ENCODE measurements at places on chromosomes 16 and 17. TPM values are rescaled to one million over a fixed set of nuclear protein-coding genes. Genes with fewer than 3 reads are reported as not detected.

DNA sequence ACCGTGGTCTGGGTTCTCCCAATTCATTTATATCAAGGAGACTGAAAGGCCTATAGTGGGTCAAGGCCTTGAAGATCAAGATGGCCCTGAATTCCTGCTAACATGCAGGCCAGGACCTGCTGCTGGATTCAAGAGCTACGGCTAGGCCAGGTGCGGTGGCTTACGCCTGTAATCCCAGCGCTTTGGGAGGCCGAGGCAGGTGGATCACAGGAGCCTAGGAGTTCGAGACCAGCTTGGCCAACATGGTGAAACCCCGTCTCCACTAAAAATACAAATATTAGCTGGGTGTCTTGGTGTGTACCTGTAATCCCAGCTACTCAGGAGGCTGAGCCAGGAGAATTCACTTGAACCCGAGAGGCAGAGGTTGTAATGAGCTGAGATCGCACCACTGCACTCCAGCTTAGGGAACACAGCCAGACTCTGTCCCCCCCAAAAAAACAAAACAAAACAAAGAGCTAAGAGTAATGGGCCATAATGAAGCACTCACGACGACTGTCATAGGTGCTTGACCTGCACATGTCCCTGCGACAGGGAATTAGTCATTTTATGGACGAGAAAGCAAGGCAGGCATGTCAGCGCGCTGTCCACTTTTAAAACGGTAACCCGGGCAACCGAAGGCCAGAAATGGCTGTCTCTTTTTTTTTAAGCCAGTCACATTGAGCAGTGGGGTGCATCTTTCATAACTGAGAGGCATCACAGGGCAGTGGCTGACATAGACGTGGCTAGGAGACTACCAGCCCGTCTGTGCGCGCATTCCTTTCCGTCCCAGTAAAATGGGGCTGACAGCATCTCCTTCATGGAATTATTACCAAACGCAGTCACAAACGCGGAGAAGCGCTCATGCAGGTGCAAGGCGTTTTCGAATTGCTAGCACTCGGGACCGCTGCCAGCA is 1.0 kb upstream of the FBRS start:
- peak overlapping the region; percentile 76 for H3K4me3 ChIP-seq
- H3K27me3 ChIP-seq: no peaks in the 10 kb centered on the region
- peaks cover 48% of the 10 kb centered on the region for H3K36me3 ChIP-seq
- DNase-seq: no peak
- peaks cover 48% of the 10 kb centered on the region for H3K4me1 ChIP-seq

KRT222 gene
- not detected for total RNA-seq

CTRL gene
- total RNA-seq: 5.0 TPM

KRT24 gene
- not detected for total RNA-seq

TSNAXIP1 gene
- total RNA-seq: 0.45 TPM

DNA sequence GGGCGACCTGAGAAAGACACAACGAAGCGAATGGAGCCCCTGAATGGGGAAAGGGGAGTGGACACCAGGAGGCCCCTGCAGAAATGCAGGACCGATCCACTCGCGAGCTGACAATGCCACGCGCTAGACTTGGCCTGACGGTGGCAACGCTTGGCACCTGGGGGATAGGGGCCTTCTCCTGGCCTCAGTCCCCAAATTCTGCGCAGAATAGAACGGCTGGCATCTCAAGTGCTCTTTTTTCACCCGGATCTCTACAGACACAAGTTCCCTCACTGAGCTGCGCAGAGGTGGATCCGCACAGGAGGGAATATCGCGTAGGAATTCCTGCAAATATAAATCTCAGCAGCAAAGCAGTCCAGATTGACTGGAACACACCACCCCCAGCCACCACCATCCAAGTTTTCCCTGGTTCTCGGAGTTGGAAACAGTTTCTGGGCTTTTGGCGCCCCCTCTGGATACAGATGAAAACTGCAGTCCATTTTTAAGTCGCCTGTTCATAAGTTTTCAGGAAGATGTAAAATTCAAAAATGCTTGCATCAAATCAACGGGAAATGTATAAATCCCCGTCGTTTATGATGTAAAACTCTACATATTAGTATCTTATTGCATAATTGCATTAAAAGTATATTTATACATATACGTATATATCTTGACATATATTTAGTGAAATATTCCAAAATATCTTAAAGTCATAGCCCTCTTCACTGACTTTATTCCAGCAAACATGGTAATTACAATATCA is 2.3 kb upstream of the SOX9 start:
- peak overlapping the region; percentile 64 for H3K27ac ChIP-seq
- H3K4me1 ChIP-seq: peaks cover 4% of the 10 kb centered on the region
- no peak overlapping the region for H3K4me3 ChIP-seq
- DNase-seq: no peak

GRCh38 chr17:15261258-15261801 is 3.8 kb downstream of the PMP22 start:
- H3K27me3 ChIP-seq: peaks cover 92% of the 10 kb centered on the region
- H3K27ac ChIP-seq: no peak overlapping the region
- peaks cover 17% of the 10 kb centered on the region for H3K4me1 ChIP-seq
- peak overlapping the region; percentile 66 for H3K4me3 ChIP-seq

FN3K gene
- 1.2 TPM for total RNA-seq

DNA sequence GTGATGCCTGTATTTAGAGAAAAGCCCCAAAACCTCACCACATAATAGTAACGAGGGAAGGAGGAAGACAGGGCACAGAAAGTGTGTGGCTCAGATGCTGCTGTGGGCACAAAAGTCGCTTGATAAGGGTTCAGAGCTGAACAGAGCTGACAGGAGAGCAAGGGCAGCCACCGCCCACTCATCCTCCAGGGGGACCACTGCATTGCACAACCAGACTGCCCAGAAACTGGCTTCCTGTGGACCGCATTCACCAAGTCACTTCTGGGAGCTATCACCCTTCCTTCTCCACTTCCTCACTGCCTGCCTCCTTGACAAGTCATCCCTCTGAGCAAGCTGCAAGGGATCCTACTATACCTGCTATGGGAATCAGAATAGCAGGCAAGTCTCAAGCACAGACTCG is 512.4 kb upstream of the CDH11 start:
- H3K4me3 ChIP-seq: no peak overlapping the region
- no peaks in the 10 kb centered on the region for H3K36me3 ChIP-seq
- no peaks in the 10 kb centered on the region for H3K4me1 ChIP-seq
- no peak for DNase-seq

GRCh38 chr16:70454222-70455034 is at the start of gene FCSK:
FCSK (plus strand) TSS chr16:70454595; CDS start chr16:70463191, 8,596 bp downstream.
- H3K27ac ChIP-seq: peak within 1 kb of the TSS; percentile 87
- peak within 1 kb of the TSS; percentile 87 for H3K4me3 ChIP-seq
- DNase-seq: peak; percentile 72
- no peaks in the 10 kb centered on the region for H3K36me3 ChIP-seq
- H3K27me3 ChIP-seq: peaks cover 6% of the 10 kb centered on the region

IL17C gene
- total RNA-seq: 0.29 TPM

GRCh38 chr17:62163847-62164246 is 98.8 kb upstream of the MED13 start:
- no peak overlapping the region for H3K27ac ChIP-seq
- DNase-seq: no peak
- H3K27me3 ChIP-seq: peaks cover 25% of the 10 kb centered on the region

GRCh38 chr17:58282442-58282841 is 1.7 kb upstream of the MPO start:
- H3K27ac ChIP-seq: no peak overlapping the region
- H3K4me3 ChIP-seq: no peak overlapping the region
- peaks cover 42% of the 10 kb centered on the region for H3K27me3 ChIP-seq
- no peaks in the 10 kb centered on the region for H3K36me3 ChIP-seq
- peak; percentile 16 for DNase-seq

KRTAP4-6 gene
- total RNA-seq: not detected

RBFOX1 gene
- not detected for total RNA-seq

GRCh38 chr16:79589601-79590102 is 10.9 kb downstream of the MAF start:
- peaks cover 7% of the 10 kb centered on the region for H3K4me1 ChIP-seq
- peaks cover 8% of the 10 kb centered on the region for H3K36me3 ChIP-seq
- no peak for DNase-seq
- peak overlapping the region; percentile 38 for H3K4me3 ChIP-seq
- H3K27me3 ChIP-seq: peaks cover 34% of the 10 kb centered on the region

- H3K4me1 ChIP-seq: peaks cover 6% of the 10 kb centered on the region
- H3K27me3 ChIP-seq: peaks cover 63% of the 10 kb centered on the region
- H3K27ac ChIP-seq: no peak overlapping the region
- no peaks in the 10 kb centered on the region for H3K36me3 ChIP-seq
- DNase-seq: no peak
Observed at GRCh38 chr17:76588182-76588581, 2.5 kb upstream of the ST6GALNAC2 start.

DNA sequence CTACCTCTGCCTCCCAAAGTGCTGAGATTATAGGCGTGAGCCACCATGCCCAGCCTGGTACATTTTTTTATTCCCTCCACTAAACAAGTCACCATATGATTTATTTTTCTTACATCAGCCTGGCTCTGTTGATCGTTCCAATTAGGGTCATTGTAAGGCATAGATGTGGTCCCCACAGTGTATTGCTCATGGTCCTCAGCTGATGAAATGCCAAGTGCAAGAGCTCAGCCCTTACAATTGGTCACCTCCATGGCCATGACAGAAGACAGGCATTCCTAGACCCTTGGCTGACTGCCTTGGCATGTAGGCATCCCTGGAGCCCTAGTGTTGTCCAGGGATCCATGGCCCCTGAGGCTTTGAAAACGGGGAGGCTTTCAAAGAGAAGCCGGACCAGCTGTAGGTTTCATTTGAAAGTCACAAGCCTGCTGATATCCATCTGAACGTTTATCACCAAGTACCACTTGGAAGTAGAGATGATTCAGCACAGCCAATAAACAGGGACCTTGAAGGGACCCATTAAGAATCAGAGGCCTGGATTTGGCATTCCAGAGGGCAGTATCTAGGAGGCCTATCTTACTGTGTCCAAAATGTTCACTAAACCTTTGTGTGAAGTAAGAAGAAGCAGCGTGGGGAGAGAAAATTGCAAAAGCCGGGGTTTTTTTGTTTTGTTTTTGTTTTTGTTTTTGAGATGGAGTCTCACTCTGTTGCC is 20.6 kb upstream of the PRKCA start:
- peak; percentile 15 for DNase-seq
- no peaks in the 10 kb centered on the region for H3K36me3 ChIP-seq
- no peaks in the 10 kb centered on the region for H3K27me3 ChIP-seq
- H3K4me3 ChIP-seq: no peak overlapping the region
- peaks cover 6% of the 10 kb centered on the region for H3K4me1 ChIP-seq

- DNase-seq: no peak
- no peak overlapping the region for H3K27ac ChIP-seq
- H3K36me3 ChIP-seq: no peaks in the 10 kb centered on the region
Observed at GRCh38 chr17:73648974-73649373, 4.7 kb upstream of the SDK2 start.

GRCh38 chr16:66435896-66436295 is 8.8 kb downstream of the BEAN1 start:
- DNase-seq: no peak
- no peak overlapping the region for H3K27ac ChIP-seq
- no peaks in the 10 kb centered on the region for H3K36me3 ChIP-seq
- no peaks in the 10 kb centered on the region for H3K4me1 ChIP-seq
- no peak overlapping the region for H3K4me3 ChIP-seq

SARM1 gene
- total RNA-seq: 24.8 TPM

GRCh38 chr16:54595621-54596020 is 309.0 kb upstream of the IRX3 start:
- H3K4me1 ChIP-seq: no peaks in the 10 kb centered on the region
- H3K27me3 ChIP-seq: peaks cover 11% of the 10 kb centered on the region
- no peak for DNase-seq
- no peaks in the 10 kb centered on the region for H3K36me3 ChIP-seq
- H3K27ac ChIP-seq: no peak overlapping the region
- no peak overlapping the region for H3K4me3 ChIP-seq

RAB37 gene
- total RNA-seq: 51.7 TPM

KCNH4 gene
- total RNA-seq: 0.09 TPM

DNA sequence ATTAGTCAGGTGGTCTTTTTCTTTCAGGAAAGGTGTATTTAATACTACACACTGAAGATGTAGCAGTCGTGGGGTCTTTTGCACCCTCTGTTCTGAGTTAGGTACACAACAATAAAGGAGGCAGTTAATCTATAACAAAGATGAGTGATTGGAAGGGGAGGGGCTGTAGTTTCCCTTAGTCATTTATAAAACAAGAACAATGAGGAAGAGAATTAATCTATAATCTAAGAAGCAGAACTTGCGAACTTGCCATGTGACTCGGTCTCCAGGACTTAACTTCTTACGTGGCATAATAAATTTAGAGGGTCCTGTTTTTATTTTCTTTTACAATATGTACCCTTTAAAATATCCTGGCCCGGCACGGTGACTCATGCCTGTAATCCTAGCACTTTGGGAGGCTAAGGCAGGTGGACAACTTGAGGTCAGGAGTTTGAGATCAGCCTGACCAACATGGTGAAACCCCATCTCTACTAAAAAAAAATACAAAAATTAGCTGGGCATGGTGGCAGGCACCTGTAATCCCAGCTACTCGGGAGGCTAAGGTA is 8.6 kb upstream of the APPBP2 start:
- H3K4me3 ChIP-seq: no peak overlapping the region
- H3K36me3 ChIP-seq: peaks cover 3% of the 10 kb centered on the region
- peaks cover 6% of the 10 kb centered on the region for H3K27me3 ChIP-seq
- no peak for DNase-seq

PPY gene
- not detected for total RNA-seq

DNA sequence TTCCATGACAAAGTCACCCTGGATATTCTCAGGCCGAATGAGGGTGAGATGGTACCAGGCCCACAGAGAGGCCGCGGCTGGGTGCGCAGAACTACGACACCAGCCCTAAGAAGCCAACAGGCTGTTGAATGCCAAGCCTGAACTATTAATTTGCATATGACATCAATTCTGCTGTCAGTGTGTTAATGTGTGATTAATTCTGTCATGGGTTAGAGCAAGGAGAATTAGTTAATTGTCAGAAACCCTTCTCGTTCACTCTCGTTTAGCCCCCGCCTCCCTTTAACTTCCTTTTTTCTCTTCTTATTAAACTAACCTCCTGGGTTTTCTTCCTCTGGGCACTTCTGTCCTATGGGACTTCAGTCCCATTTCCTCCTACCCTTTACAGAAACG is 123.4 kb downstream of the ZFHX3 start:
- no peak overlapping the region for H3K4me3 ChIP-seq
- no peaks in the 10 kb centered on the region for H3K27me3 ChIP-seq
- DNase-seq: no peak
- H3K36me3 ChIP-seq: peaks cover 9% of the 10 kb centered on the region

DNA sequence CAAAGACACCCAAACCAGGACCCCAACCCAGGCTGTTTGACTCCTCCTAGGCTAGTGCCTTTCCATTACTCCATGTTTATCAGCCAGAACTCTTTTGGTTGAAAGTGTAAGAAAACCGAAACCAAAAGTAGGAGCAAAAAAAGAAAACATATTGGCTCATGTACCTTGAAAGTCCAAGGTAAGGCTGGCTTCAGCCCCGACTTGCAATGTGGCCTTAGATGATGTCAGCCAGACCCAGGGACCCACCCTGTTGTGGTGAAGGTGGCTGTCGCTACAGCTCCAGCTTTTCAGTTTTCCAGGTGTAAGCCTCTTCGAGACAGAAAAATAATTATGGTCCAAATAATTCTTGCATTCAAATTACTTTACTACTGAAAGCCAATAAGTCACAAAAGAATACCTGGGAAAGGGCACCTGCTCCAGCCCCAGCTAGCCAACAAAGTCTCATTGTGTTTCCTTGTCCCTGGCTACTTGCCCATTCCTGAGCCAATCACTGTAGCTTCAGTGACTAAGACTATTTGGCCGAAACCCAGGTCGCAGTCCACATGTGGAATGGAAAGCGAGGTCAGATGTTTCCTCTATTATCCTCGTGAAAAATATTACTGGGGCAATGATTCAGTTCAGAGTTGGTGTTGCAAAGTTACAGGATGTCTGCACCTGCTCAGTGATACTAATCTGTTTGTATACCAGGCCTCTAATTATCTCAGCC is 20.7 kb downstream of the DNAH9 start:
- H3K4me1 ChIP-seq: no peaks in the 10 kb centered on the region
- no peak overlapping the region for H3K4me3 ChIP-seq
- H3K36me3 ChIP-seq: no peaks in the 10 kb centered on the region
- DNase-seq: no peak
- H3K27me3 ChIP-seq: no peaks in the 10 kb centered on the region

Measured in activated CD8-positive, alpha-beta memory T cell treated with anti-CD3 and anti-CD28 coated beads, Interleukin-2, amount 10 ng/mL, durations not matched to agents 7 days and 5 days (primary cell).